SK-N-SH (cell line): ENCODE measurements at places on chromosomes 5 and 9.

GRCh38 chr9:135729480-135729879, 27.5 kb downstream of the KCNT1 start:
- DNase-seq, result no peak

- no peak for DNase-seq
Measured at GRCh38 chr9:120979797-120980196, 53.2 kb upstream of the TRAF1 start.

DNA sequence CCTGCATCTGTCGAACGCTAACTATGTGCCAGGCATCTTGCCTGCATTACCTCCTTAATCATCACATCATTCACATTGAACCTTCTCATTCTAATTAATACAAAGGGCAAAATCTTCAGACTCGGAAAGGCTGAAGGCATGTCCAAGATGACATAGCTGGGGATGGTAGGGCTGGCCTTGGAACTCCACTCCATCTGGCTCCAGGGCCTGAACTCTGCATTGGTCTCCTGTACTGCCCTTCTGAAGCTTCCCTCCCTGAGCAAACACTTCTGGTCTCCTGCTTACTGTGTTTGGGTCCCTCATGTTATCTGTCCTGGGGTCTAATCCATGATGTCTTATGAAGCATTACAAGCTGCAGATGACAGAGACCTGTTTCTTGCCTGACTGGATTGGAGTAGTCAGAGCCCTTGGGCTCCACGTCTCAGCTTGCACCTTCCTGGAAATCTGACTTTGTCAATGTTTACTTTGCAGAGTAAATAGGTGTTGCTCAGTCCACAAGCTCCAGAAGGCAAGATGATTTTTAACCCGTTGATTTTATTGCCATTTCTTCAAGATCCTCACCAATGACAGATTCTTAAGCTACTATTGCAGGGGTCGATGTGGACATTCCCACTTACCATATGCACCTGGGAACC, 106.1 kb downstream of the GALNT10 start:
- no peak for DNase-seq

DNA sequence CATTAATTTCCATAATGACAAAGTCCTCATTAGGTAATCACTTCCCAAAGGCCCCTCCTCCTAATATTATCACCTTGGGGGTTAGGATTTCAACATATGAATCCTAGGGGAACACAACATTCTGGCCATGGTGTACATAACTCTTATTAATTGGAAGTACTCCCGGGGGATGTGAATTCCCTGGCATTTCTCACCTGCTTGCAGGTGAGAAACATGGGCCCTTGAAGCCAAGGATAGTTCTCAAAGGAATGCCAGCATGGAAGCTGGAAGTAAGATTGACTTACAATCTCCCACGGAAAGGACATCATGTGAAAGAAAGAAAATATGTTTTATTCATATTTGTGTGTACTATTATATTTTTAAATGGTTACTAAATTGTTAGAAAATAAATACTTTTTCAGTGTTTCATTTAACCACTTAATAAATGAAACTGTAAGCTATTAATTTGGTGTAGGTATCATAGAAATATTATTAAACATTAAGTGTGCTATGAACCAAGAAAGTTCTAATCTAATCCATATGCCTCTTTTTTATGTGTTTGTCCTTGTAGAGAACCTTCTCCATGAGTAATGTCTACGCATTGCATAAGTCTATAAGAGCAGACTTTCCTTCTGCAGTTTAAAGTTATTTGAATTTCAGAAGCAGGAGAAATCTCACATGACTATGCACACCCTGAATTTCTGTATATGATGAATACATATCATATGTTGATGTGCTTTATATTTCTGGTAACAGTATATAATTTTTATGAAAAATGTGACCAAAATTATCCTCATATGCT, 59.4 kb downstream of the ANXA1 start:
- no peak for DNase-seq

- peak; percentile 79 for DNase-seq
Measured at GRCh38 chr5:135551593-135552447, 16.1 kb upstream of the NEUROG1 start.

DNA sequence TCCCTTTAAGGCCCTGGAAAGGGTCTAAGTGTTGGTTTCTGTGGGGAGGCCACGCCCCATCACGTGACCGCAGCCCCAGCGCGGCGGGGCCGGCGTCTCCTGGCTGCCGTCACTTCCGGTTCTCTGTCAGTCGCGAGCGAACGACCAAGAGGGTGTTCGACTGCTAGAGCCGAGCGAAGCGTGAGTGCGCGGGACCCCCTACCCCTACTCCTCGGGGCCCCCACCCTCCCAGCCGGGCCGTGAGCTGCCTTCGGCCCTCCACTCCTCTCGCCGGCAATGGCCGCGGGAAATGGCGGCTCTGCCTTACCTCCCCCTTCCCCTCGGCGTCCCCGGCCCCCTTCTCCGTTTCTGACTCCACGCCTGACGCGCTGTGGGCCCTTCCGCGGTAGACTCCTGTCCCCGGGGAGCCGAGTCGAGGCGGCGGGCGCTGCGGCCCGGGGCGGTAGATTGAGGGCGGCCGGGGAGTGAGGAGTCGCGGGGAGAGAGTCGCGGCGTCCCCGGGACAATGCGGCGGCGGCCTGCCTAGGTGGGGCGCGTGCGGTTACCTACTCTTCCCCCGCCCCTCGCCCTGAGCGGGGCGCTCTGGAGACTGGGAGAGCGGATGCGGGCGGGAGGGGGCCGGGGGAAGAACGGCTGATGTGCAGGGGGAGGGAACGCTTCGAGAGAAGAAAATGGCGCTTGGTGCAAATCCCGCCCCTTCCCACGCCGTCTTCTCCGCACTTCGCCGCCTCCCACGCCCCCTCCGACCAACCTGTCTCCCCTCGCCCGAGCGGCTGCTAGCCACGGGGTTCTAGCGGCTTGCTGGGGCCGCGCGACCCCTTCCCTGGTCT, at the start of gene SUB1:
Gene SUB1 (plus strand): TSS at position 112 of the 830 bp plus-strand sequence. CDS start 2,956 bp downstream, outside the sequence.
- peak; percentile 96 for DNase-seq

DNA sequence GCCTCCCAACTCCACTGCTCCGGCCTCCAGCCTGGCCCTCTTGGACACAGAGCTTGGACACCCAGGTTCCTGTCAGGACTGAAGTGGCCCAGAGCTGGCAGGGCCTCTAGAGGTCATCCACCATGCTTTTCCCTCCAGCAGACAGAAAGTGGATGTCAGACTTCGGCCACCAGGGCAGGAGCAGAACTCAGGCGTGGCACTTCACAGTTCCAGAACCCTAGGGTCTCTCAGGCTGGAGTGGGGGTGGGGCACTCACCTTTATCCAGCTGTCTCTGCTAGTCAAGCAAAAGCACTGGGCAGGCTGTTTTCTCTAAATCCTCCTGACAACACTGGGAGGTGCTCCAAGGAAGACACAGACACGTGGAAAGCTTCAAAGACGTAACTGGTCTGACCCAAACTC, 35.6 kb upstream of the N4BP3 start:
- no peak for DNase-seq

GRCh38 chr9:107175041-107175440, 108.0 kb upstream of the RAD23B start:
- no peak for DNase-seq

- peak; percentile 58 for DNase-seq
Measured at GRCh38 chr9:133048595-133048994, 13.2 kb upstream of the CEL start.

DNA sequence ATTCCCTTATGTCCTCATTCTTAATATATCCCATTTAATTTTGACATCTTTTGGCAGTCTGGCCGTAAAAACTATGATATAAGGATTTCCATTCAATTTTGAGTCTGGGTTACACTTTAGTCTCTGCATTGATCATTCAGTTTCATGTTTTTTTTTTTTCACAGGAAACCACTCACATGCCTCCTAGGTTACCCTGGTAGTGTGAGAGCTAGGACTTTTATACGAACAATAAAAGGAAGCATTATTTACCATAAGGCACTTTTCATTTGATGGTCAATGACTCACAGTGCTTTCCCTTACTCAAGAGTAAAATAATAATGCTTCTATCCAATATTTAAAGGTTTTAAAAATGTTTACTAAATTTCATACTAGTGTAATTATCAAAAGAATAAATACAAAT, 16.4 kb upstream of the DMAC1 start:
- DNase-seq, result no peak

- no peak for DNase-seq
Measured at GRCh38 chr5:163915481-163915961, 410.1 kb downstream of the MAT2B start.

DNA sequence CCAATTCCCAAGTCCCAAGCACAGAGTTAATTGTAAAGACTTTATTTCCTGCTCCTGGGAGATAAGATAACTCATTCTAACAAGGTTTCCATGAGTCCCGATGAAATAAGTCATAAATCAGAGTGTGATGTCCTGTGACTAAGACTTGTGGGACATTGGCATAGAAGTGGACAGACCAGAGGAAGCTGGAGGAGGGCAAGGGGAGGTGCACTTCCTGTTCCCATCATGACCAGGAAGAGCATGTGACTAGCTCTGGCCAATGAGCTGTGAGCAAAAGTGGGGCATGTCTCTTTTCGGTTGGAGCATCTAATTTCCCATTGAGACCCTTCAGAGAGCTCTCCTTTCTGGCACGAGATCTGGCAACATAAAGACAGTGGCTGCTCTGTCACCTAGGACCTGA, 100.4 kb downstream of the ZNF354C start:
- no peak for DNase-seq

GRCh38 chr5:17428176-17428800, 69.7 kb upstream of the TAF11L2 start:
- no peak for DNase-seq

- DNase-seq, result peak; percentile 84
Measured at GRCh38 chr5:43603344-43604217, 601 bp downstream of the NNT start.

- no peak for DNase-seq
Measured at GRCh38 chr5:96219580-96220281, 213.3 kb downstream of the PCSK1 start.

DNA sequence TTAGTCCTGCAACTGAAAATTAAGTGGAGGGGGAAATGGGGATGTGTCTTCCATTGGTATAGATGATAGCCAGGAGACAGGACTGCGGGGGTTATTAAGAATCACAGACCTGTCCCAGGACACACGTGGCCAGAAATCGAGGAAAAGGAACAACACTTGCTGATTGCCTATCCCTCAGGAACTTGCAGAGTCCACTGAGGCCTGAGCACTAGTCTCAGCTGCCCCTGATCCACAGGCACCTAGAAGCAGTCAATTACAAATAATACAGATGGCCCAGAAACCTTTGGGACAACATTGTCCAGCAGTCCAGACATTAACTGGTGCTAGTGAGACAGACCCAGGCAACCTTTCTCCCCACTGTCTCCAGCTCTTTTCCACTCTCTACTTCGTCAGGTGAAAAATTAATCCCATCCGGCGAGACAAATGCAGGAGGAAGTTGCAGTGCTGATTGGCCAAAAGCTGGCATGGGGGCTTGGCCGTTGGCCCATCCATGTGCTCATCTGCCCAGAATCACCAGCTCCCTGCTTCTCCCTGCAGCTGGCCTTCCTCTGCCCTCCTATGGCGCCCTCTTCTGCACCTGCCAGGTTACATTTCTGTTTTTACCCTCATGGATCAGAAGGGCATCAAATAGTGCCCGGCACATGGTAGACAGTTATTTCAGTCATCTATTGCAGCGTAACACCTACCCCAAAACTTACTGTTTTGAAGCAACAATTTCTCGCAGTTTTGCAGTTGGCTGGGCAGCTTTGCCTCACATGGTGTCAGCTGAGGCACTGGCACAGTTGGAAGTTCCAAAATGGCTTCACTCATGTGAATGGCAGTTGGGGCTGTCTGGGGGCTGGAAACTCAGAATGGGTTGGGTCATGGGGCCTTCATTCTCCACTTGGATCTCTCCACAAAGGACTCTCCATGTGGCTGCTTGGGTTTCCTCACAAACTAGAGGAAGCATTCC, 3.6 kb upstream of the B4GALT1 start:
- DNase-seq, result peak; percentile 64

GRCh38 chr9:112159781-112160180, 15.3 kb downstream of the SUSD1 start:
- DNase-seq, result no peak

- no peak for DNase-seq
Measured at GRCh38 chr9:70683841-70684240, 269.4 kb upstream of the KLF9 start.

DNA sequence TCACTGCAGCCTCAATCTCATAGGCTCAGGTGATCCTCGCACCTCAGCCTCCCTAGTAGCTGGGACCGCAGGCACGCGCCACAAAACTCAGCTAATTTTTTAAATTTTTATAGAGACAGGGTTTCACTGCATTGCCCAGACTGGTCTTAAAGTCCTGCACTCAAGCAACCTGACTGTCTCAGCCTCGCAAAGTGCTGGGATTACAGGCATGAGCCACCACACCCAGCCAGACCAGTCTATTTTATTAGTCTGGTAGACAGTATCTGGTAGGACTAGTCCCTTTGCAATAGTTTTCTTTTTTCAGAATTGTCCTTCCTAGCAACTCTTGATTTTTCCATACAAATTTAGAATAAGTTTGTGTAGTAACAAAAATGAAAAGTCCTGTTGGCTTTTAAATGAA, 14.1 kb upstream of the GPR150 start:
- no peak for DNase-seq

- no peak for DNase-seq
Measured at GRCh38 chr5:176356179-176356566, 5.4 kb downstream of the KIAA1191 start.

GRCh38 chr5:17663182-17663581, 28.9 kb downstream of the TAF11L14 start:
- no peak for DNase-seq

DNA sequence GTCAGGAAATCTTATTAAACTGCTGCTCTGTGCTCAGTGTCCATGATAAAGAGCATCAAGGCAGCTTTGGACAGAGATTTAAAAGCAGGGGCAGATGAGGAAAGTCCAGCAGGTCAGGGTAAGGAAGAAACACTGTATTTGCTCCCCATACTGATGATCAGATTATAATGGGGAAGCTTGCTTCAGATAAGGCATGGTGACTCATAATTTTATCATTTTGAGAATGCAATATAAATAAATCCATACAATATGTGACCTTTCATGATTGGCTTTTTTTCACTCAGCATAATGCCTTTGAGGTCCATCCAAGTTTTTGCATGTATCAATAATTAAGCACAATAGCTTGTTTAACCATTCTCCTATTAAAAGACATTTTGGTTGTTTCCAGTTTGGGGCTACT, 48.1 kb upstream of the LHFPL2 start:
- DNase-seq, result no peak

GRCh38 chr5:53480416-53481158, at the start of gene FST:
Gene FST (plus strand): TSS chr5:53480629. CDS start chr5:53480792, 163 bp downstream.
- DNase-seq, result peak; percentile 75

- DNase-seq, result no peak
Measured at GRCh38 chr5:67050635-67051034, 146.0 kb downstream of the CD180 start.

- no peak for DNase-seq
Measured at GRCh38 chr5:129173771-129174170, 79.2 kb downstream of the ISOC1 start.

DNA sequence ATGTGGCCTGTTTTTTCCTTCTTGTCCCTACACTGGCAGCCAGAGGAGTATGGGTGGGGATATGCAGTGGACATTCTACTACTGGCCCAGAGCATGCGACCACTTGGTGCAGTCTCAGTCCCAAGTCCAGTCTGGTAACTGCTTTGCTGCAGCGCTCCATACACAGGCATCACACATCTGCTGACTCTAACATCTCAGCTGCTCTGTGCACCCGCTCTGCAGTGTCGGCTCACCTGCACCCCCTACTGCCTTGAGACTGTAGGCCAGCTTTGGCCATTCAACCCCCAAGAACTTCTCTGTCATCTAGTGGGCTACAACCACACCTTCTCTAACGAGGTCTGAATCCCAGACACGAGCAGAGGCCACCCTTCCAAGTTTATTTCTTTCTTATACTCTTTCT, 46.4 kb upstream of the SLCO6A1 start:
- DNase-seq, result peak; percentile 11
